A549 treated with DMSO at 1 μM for 4 hours (cell line): ENCODE measurements at places on chromosomes 4 and X. TPM values are rescaled to one million over a fixed set of nuclear protein-coding genes. Genes with fewer than 3 reads are reported as not detected.

HSPA4L gene
- 8.3 to 11.6 TPM (median 10.3 TPM) in 5 replicates for total RNA-seq

COL4A6 gene
- 15.4 to 18.3 TPM (median 17.5 TPM) in 5 replicates for total RNA-seq

NSG1 gene
- total RNA-seq, result 0.46 to 0.86 TPM (median 0.65 TPM) in 5 replicates

CLGN gene
- total RNA-seq, result 4.8 to 6.7 TPM (median 5.2 TPM) in 5 replicates

KCTD8 gene
- total RNA-seq, result not detected in 5 replicates

HMX1 gene
- total RNA-seq, result 0.13 to 0.23 TPM (median 0.15 TPM) in 4 of 5 replicates, not detected in the other

CISD2 gene
- total RNA-seq, result 38.3 to 47.0 TPM (median 42.3 TPM) in 5 replicates

TRIM60 gene
- total RNA-seq, result not detected in 5 replicates

SYP gene
- total RNA-seq, result 2.6 to 3.4 TPM (median 3.1 TPM) in 5 replicates

TCEAL7 gene
- total RNA-seq, result not detected in 5 replicates

UCHL1 gene
- total RNA-seq, result 906 to 988 TPM (median 963 TPM) in 5 replicates
